ENCODE measurements at places on chromosomes 1 and 21.

DNA sequence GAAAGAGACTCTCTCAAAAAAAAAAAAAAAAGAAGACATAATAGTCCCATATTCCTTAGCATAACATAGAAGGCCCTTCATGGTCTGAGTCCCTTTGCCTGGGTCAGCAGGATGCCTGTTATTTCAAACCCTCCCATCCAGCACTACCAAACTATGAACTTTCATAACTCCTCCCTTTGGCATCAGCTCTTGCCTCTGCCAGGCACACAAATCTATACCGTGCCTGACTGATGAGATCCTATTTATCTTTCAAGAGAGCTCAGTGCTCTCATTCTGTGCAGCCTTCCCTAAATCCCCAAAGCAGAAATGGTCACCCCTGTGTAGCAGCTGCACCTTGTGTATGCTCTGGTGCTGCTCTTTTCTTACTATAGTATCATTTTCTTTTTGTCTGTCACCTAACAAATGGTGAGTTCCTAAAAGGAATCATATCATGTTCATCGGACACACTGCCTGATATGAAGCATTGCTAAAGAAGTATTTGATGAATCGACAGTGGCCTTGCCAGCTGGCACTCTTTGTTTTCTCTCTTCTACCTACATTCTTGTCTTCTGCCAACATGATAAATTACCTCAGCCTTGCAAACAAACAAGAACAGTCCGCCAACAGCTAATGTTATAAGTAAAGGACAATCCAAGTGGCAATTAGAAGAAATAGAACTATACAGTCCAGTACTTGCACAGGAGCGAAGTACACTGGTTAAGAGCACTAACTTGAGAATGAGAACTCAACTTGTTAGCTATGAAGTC lies 29.9 kb downstream of the FMO4 start:
- no peak for DNase-seq

DNA sequence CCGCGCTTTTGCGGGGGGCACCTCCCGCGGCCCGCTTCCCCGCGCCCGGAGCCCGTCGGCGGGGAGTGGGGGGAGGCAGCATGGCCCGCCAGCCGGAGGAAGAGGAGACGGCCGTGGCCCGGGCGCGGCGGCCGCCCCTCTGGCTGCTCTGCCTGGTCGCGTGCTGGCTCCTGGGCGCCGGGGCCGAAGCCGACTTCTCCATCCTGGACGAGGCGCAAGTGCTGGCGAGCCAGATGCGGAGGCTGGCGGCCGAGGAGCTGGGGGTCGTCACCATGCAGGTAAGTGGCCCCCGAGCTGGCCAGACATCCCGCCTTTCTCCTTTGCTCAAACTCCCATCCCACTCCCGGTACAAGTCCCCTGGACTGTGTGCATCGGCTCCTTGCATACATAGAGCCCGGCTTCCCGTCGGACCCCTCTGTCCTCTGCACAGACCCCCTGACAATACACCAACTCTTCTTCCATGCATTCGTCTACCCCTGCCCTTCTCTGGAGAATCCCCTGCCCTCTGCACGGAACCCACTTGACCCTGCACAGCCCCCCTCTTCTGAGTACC lies 812 bp downstream of the CACHD1 start:
- peak; percentile 16 for DNase-seq

GRCh38 chr1:154502066-154502743 lies at the start of the genes SHE and TDRD10:
TSS of gene SHE (minus strand) at chr1:154502412. CDS start at chr1:154502026, 386 bp downstream.
TSS of gene TDRD10 (plus strand) at chr1:154502219. CDS start at chr1:154506904, 4,685 bp downstream.
- no peak for DNase-seq

GRCh38 chr1:33082575-33083108 lies 1.7 kb downstream of the AZIN2 start:
- no peak for DNase-seq

DNA sequence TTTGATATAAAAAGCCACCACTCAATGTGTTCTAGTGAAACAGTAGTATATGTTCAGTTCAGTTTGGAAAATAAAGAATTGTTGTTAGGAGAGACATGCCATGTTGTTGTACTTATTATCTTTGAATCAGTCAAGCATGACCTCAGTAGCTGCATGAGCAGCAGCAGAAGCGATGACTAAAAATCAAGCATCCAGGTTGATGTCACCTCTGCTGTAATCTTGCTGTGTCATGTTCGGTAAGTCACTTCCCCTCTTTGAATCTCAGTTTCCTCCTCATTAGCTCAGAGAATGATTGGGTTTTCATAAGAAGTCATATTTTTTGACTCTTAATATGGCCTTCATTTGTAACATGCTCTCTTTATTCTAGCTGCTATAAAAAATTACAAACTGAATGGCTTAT lies 428.4 kb upstream of the B3GALT2 start:
- DNase-seq: no peak

- peak; percentile 17 for DNase-seq
Measured at GRCh38 chr1:44625348-44625747, 48.9 kb downstream of the TMEM53 start.

DNA sequence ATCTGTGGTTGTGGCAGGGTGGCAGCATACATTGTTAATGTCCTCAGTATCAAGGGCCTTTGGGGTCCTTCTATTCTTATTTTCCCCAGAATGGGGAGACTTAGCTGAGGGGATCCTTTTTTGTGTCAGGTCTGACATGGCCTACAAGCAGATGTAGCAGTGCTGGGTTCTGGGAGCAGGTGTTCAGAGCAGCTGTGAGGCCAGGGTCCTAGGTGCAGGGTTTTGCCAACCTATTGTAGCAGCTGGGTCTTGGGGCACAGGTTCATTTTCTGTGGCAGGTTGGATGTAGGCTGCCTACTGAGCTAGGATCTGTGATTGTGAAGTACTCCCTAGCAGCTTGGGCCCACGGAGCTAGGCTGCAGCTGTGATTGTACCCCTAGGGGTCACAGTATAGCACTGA lies 60.1 kb downstream of the DIPK1A start:
- no peak for DNase-seq

DNA sequence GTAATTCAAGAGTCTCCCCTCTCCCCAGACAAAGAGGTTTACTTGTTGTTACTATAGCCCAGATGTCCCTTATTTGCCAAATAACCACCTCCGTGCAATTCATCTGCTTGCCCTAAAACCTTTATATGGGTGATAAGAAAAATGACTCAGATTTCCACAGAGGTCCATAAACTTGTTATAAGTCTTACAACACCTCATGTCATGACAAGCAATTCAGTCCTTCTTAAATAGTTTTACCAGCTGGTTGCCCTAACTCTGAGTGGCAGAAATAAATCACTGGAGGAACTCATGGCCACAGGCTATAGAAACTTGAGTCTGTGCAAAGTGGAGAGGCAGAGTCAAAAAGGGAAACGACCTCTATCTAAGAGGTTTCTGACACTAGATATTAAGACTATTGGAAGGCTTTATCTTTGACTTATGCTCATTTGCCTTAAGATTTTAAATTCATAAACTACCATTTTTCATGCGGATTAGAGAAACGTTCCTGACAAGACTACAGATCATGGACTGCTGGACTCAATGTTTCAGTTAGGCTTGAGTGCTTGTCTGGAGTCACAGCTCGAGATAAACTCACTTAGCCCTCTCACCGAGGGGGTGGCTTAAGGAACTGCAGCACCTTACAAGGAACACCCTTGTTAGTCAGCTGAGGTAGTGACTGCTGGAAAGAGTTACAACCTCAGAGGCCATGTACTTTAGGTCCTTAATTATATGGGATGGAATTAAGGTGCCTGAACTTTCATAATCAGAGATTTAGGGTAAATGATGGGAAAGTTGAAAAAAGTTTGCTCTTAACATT lies 662.5 kb upstream of the USP24 start:
- DNase-seq: peak; percentile 33

GRCh38 chr1:182385885-182386853 lies 5.4 kb downstream of the GLUL start:
- DNase-seq: no peak

- DNase-seq: no peak
Measured at GRCh38 chr1:71668065-71668464, 587.2 kb upstream of the ZRANB2 start.

GRCh38 chr1:31712068-31712467 lies 8.3 kb upstream of the COL16A1 start:
- peak; percentile 80 for DNase-seq

DNA sequence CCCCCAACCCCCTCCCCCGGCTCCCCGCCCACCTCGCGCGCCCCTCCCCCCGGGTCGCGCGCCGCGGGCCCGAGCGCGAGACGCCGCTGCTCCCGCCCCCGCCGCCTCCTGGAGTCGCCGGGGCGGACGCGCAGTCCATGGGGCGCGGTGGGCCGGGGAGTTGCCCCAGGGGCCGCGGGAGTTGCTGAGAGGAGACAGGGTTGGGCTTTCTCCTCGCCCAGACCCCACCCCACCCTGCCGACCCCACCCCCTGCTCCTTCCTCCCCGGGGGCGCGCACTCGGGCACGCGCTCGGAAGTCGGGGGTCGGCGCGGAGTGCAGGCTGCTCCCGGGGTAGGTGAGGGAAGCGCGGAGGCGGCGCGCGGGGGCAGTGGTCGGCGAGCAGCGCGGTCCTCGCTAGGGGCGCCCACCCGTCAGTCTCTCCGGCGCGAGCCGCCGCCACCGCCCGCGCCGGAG lies at the start of gene LAMC1:
LAMC1 (plus strand) TSS at position 275 of the 455 bp plus-strand sequence. CDS start 297 bp downstream, outside the sequence.
- peak; percentile 82 for DNase-seq

DNA sequence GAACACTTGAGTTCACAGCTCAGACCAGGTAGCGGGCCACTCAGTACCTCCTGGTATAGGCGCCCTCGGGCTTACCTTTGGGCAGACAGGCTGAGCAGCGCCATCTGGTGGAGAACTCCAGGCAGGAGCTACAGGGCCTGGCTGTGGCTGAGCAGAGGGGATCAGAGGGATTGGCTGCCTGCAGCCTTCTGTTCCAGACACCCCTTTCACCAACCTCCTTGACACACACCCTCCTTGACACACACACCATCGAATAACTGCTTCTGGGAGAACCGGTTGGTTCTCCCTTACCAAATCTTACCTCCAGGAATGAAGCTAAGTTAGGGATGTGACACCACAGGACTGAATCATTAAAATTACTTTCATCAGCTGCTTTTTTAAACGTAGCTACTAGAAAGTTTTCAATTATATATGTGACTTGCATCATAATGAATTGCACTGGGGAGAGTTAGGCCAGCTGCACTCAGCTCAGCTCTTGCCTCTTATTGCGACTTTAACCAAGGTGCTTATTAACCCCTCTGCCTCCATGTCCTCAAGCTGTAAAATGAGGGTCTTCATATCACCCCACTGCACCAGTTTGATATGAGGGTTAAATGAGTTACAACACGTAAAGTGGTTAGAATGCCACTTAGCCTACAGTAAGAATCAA lies 6.6 kb downstream of the LIN28A start:
- peak; percentile 55 for DNase-seq

GRCh38 chr1:84434801-84435549 lies 36.7 kb downstream of the DNASE2B start:
- no peak for DNase-seq

DNA sequence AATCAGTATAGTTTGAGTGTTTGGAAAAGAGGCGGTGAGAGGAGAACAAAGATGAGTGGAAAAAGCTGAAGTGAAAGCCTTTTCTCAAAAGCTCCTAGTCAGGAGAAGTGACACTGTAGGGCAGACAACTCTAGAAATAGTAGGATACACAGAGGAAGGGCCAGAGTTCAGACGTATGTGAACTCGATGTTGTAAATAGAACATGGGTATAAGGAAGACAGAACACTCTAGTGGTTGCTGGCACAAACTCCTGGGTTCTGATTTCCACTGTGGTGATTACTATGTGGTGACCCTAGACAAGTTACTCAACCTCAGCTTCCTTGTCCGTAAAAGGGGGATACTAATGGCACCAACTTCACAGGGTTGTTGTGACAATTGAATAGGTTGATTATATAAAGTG lies 30.2 kb upstream of the MGST3 start:
- no peak for DNase-seq

GRCh38 chr1:95850165-95850649 lies 616.2 kb downstream of the RWDD3 start:
- no peak for DNase-seq

GRCh38 chr1:159469921-159470533 lies 30.5 kb downstream of the OR10J1 start:
- DNase-seq: no peak

GRCh38 chr1:93722081-93723031 lies 40.7 kb upstream of the BCAR3 start:
- DNase-seq: no peak

DNA sequence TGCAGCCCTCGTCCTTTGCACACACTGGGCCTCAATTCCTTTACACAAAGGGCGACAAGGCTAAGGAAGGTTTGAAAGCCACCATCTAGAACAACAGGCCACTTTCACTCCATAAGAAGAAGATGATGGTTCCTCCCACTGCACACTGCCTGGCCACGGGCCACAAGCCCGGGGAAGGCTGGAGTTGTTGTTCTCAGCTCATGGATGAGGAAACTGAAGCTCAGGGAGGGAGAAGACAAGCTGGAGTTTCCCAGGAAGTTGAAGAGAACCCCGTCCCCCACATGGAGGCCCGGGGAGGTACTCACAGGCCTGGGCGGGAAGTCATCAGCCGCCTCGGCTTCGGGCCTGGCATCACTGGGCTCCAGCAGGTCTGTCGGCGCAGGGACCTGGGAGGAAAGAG lies 24.6 kb upstream of the DDOST start:
- no peak for DNase-seq

DNA sequence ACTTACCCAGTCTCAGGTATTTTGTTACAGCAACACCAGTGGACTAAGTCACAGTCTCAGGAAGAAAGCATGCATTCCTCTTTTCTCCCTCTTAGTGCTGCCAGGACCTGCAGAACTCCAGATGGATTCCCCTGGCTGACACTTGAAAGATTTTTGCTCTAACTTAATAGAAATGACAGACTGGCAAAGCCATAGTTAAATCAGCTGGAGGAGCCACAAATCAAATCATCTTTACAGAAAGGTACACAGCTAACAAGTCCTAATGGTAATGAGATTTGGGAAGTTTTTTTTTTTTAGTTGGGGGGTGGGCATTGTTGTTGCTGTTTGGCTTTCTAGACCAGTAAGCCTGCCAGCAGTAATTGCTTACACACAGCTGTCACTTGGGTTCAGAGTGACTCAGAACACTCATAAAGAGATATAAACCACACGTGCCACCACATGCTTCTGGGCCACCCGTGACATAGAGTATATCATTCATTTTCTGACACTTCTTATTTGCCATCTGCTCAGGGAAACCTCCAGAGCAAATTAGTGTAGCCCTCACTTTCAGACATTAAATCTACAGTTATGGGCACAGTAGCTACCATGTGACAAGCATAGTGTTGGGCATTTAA lies 72.4 kb downstream of the FH start:
- DNase-seq: no peak

GRCh38 chr1:59151860-59152259 lies 145.0 kb upstream of the FGGY start:
- peak; percentile 30 for DNase-seq

GRCh38 chr1:226964068-226964425 lies 24.0 kb downstream of the COQ8A start:
- no peak for DNase-seq

GRCh38 chr1:151825751-151826660 lies 5.6 kb downstream of the RORC start:
- DNase-seq: no peak

All from AG10803 (cell line).